Stimulated activated CD4-positive, alpha-beta T cell treated with anti-CD3 and anti-CD28 coated beads, Interleukin-15, amount 100 ng/mL, for 1 hour (primary cell): ENCODE measurements at places on chromosomes 7 and 10.

DNA sequence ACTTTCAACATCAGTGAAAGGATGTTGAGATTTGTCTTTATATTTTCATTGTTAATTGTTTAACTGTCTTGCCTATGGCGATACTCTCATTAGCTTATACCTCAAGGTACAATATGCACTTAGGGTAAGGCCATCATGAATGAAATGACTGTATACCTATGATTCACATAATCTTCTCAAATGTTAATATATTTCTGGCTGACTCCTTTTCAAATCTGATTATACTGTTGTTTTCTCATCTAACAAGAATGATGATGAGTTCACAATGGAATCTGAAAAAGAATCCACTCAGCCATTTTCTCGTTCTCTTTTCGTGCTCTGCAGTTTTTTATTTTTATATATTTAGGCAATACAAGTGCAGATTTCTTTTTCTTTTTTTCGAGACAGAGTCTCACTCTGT, 159.1 kb downstream of the ARHGAP12 start:
- no peak for DNase-seq

GRCh38 chr7:36971515-36972139, 247.3 kb upstream of the AOAH start:
- DNase-seq, result no peak

DNA sequence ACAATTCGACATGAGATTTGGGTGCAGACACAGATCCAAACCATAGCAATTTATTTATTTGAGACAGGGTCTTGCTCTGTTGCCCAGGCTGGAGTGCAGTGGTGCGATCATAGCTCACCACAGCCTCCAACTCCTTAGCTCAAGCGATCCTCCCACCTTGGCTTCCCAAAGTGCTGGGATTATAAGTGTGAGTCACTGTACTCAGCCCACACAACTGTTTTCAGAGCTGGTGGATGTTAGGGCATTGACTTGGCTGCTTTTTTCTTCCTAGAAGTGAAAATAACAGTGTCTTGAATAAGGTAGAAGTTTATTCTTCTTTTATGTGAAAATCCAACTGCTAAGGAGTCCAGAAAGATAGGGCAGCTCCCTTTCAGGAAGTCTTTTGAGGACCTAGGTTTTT, 132.1 kb downstream of the CCDC3 start:
- no peak for DNase-seq

GRCh38 chr7:12320241-12320986, 83.3 kb downstream of the VWDE start:
- DNase-seq, result no peak

GRCh38 chr7:102407910-102408309, 11.7 kb downstream of the PRKRIP1 start:
- DNase-seq, result no peak
